Immature natural killer cell (primary cell): ENCODE measurements at places on chromosomes 2 and 18.

DNA sequence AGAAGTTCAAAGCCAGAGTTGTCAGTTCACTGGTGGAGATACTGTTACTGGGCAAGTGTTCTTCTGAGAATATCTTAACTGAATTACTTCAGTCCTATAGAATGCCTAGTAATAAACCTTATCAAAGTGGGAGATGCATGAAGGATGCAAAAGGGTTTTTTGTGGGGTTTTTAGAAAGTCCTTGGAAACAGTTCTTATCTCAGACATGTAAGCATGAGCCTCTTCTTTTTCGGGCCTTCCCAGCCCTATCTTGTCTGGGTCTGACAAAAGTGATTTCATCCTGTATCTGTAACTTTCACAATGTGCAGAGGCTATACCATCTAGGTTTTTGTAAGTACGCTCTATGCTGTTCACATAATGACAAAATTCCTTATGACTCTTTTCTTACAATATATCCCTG is 255.5 kb downstream of the MYO3B start:
- no peak for DNase-seq

GRCh38 chr2:140502951-140503630 is 1627.7 kb downstream of the LRP1B start:
- no peak for DNase-seq

GRCh38 chr2:40227210-40227609 is 224.7 kb downstream of the SLC8A1 start:
- DNase-seq: no peak

- DNase-seq: no peak
Measured at GRCh38 chr2:3041841-3042600, 335.6 kb downstream of the EIPR1 start.

- no peak for DNase-seq
Measured at GRCh38 chr2:45399040-45399784, 211.9 kb downstream of the SRBD1 start.

DNA sequence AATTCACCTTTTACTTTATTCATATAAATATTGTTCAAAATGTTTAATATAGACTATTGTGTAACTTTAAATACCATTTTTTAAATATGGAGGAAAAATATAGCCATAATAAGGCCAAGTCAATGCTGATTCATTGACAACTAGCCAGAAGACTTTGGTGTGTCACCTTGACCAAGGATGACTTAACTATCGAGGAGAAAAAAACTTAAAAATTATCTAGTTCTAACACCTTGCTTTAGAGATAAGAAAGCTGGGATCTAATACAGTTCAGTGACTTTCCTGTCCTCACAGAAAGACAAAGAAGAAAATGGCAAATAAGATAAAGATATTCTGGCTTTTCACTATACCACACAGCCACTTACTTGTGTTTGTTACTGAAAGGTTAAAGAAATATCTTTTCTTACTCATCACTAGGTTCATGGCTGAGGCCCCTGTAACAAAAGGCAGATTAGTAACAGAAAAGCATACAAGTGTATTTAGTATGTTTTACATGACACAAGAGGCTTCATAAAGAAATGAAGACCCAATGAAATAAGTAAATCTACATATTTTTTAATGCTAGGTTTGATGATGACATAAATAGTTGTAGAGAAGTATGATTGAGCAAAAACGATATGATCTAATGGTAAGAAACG is 65.9 kb upstream of the LRRTM1 start:
- no peak for DNase-seq

DNA sequence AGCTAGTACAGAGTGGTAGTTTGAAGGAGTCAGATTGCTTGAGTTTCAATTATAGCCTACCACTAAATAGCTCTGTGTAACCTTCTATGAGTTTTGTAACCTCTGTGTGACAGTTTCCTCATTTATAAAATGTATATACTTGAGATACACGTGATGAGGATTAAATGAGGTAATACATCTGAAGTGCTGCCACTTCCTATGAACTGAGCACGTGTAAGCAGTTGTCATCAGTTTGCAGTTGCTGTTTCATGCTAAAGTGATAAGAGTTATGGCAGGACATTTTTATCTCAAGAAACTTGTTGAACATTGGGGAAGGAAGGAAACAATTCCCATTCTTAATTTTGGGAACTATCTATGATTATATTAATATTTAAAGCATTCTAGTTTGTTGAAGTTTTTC is 38.5 kb downstream of the CARF start:
- no peak for DNase-seq
